Sigmoid colon (tissue), 7 donors: ENCODE measurements at places on chromosomes 12 and 14. TPM values are rescaled to one million over a fixed set of nuclear protein-coding genes. Genes with fewer than 3 reads are reported as not detected.

- no peak overlapping the region for H3K4me3 ChIP-seq
- no peaks in the 10 kb centered on the region for H3K4me1 ChIP-seq
- DNase-seq = no peak
- H3K27me3 ChIP-seq = no peaks in the 10 kb centered on the region
- H3K27ac ChIP-seq = no peak overlapping the region
Measured at GRCh38 chr12:3630621-3631271, 122.2 kb downstream of the CRACR2A start.

DNA sequence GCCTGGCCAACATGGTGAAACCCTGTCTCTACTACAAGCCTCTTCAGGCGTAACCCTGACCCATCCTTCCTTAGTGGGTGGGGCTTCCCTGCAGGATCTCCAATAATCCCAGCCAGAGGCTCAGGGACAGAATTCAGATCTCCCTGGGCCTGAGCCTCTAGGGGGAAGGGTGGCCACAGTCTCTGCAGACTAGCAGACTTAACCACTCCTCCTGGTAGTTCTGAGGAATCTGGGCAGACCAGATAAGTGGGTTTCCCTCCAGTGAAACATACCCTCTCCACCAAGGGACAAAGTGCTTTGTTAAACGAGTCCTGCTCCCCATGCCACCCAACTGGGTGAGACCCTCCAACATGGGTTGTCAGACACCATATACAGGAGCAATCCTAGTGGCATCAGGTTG, 36.6 kb upstream of the TRIM9 start:
- no peaks in the 10 kb centered on the region for H3K4me1 ChIP-seq
- DNase-seq = no peak
- no peaks in the 10 kb centered on the region for H3K36me3 ChIP-seq

- H3K4me1 ChIP-seq = no peaks in the 10 kb centered on the region
- H3K27ac ChIP-seq = no peak overlapping the region
- no peaks in the 10 kb centered on the region for H3K36me3 ChIP-seq
- H3K4me3 ChIP-seq = no peak overlapping the region
- no peaks in the 10 kb centered on the region for H3K27me3 ChIP-seq
Measured at GRCh38 chr12:56437430-56438176, 11.6 kb downstream of the TIMELESS start.

- H3K4me3 ChIP-seq = no peak overlapping the region
- no peak for DNase-seq
- no peak overlapping the region for H3K27ac ChIP-seq
Measured at GRCh38 chr14:56098021-56098420, 20.2 kb upstream of the PELI2 start.

GRCh38 chr12:44046732-44047417, 211.0 kb downstream of the TMEM117 start:
- H3K27ac ChIP-seq = no peak overlapping the region
- H3K27me3 ChIP-seq = no peaks in the 10 kb centered on the region
- H3K36me3 ChIP-seq = no peaks in the 10 kb centered on the region
- no peak for DNase-seq
- H3K4me1 ChIP-seq = no peaks in the 10 kb centered on the region

GRCh38 chr12:111570084-111570961, 28.8 kb downstream of the ATXN2 start:
- H3K36me3 ChIP-seq = no peaks in the 10 kb centered on the region
- DNase-seq = no peak
- H3K4me1 ChIP-seq = no peaks in the 10 kb centered on the region

GRCh38 chr14:39581474-39581873, 149.2 kb upstream of the FBXO33 start:
- no peaks in the 10 kb centered on the region for H3K27me3 ChIP-seq
- H3K4me3 ChIP-seq = no peak overlapping the region

- H3K36me3 ChIP-seq = no peaks in the 10 kb centered on the region
- H3K4me1 ChIP-seq = peaks cover 12% of the 10 kb centered on the region
- no peaks in the 10 kb centered on the region for H3K27me3 ChIP-seq
- no peak overlapping the region for H3K4me3 ChIP-seq
Measured at GRCh38 chr12:115597157-115597712, 680.3 kb downstream of the MED13L start.

DNA sequence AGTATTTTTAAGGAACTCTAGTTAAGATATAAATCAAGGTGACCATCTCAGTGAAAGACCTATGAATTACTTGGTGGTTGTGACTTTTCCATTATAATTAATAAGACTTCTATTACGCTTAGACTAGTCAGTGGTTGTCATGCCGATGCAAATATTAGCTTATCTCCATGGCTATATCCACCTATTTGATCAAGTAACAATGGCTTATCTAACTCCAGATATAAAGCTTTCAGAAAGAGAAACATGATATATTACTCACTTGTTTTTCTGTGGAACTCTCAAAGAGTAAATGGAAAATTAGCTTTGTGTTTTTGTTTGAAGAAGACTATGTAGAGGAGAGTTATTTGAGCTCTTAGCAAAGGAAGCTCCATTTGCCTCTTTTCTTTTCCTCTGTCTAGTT, 323.8 kb upstream of the DCN start:
- H3K27me3 ChIP-seq = no peaks in the 10 kb centered on the region
- H3K4me3 ChIP-seq = no peak overlapping the region
- H3K27ac ChIP-seq = no peak overlapping the region
- no peaks in the 10 kb centered on the region for H3K4me1 ChIP-seq
- no peak for DNase-seq

DNA sequence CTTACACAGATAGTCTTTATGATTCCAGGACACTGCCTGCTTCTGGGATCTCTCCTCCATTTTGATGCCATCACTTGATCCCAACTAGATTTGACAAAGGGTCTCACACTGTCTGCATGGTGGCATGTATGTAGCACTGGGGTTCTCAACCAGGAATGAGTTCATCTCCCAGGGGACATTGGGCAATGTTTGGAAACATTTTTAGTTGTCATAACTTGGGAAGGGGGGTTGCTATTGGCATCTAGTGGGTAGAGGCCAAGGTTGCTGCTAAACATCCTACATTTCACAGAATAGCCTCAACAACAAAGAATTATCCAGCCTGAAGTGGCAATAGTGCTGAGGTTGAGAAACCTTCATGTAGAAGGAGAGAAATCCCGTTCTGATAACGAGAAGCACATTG, 376.2 kb downstream of the DPF3 start:
- no peaks in the 10 kb centered on the region for H3K27me3 ChIP-seq
- H3K36me3 ChIP-seq = no peaks in the 10 kb centered on the region
- H3K4me3 ChIP-seq = no peak overlapping the region
- no peaks in the 10 kb centered on the region for H3K4me1 ChIP-seq
- no peak overlapping the region for H3K27ac ChIP-seq

DNA sequence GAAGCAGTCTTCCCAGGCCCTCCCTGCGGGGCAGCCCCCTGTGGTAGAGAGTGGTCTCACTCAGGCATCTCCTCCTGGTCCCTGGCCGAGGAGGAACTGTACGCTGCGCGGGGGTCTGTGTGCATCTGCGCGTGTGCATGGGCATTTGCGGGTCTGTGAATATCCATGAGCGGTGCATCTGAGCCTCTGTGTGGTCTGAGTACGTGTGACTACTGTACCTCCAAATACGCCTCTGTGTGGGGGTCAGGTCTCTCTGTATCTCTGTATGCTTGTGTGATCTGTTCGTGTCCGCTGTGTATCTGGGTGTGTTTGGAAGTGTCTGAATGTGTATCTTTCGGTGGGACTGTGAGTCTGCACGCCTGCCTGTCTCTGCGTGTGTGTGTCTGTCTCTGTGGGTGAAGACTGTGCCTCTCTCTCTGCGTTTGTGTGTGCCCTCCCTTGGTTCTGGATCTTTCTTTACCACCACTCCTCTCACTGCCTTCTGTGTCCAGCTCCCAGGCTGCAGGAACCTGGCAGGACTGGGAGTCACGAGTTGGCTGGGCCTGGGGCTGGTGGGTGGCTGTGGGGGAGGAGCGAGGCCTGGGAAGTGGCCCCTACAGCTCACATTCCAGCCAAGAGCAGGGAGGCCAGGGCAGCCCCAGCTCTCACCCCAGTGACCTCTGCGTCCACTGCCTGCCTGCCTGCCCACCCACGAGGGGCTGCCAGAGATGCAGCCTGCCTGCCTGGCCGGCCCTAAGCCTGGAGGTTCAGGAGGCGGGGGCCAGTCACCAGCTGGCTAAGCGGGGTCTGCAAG, 1.1 kb upstream of the PGF start:
- H3K27ac ChIP-seq = no peak overlapping the region
- no peaks in the 10 kb centered on the region for H3K36me3 ChIP-seq
- H3K4me1 ChIP-seq = peaks cover 14% of the 10 kb centered on the region
- H3K27me3 ChIP-seq = peaks cover 29% of the 10 kb centered on the region

DNA sequence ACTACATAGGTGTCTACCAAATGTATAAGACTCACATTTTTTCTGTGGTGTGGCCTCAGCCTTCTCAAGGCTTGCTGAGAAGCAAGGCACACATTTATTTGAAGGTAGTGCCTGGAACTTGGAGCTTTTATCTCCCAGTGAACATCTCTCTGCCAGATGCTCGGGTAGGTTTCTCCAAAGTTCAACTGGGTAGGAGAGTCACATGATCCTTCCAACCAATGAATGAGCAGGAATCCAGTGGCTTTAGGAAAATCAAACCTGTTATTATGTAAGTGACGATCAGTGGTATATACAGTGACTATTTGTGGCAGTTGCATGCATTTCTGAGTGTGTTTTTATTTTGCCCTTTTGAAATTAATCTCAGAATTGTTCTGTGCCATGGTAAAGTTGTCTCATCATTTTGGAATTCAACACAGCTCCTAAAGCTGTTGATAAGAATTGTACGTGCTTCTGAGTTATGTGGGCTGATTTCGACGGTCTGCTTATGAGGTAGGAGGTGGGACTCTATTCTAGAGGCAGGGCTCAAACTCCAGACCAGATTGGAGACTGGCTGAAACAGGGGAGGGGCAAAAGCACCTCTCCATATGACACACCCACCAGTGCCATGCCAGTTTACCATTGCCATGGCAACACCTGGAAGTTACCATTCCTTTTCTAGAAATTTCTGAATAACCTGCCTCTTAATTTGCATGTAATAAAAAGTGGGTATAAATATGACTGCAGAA, 57.6 kb downstream of the EID3 start:
- H3K4me1 ChIP-seq = peaks cover 10% of the 10 kb centered on the region
- H3K36me3 ChIP-seq = no peaks in the 10 kb centered on the region
- no peak overlapping the region for H3K4me3 ChIP-seq
- no peaks in the 10 kb centered on the region for H3K27me3 ChIP-seq
- DNase-seq = peak; percentile 11
- peak overlapping the region; percentile 10 for H3K27ac ChIP-seq

DNA sequence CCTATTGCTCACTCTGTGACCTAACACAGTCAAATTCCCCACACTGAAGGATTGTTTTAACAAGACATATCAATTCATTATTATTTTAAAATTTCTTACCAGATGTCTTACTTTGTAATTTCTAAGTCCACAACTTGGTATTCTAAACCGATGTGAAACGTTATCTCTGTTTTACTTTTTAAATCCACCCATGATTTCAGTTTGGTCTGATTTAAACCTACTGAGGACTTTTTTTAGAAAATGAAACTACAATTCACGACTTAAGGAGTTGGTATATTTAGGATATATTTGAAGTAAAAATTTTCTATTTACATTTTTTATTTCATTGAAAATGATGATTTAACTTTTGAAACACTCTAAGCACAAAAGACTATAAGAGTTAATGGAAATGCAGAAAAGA, 35.1 kb upstream of the GRIP1 start:
- no peak overlapping the region for H3K4me3 ChIP-seq
- no peak overlapping the region for H3K27ac ChIP-seq
- DNase-seq = no peak
- H3K36me3 ChIP-seq = no peaks in the 10 kb centered on the region
- no peaks in the 10 kb centered on the region for H3K27me3 ChIP-seq

DNA sequence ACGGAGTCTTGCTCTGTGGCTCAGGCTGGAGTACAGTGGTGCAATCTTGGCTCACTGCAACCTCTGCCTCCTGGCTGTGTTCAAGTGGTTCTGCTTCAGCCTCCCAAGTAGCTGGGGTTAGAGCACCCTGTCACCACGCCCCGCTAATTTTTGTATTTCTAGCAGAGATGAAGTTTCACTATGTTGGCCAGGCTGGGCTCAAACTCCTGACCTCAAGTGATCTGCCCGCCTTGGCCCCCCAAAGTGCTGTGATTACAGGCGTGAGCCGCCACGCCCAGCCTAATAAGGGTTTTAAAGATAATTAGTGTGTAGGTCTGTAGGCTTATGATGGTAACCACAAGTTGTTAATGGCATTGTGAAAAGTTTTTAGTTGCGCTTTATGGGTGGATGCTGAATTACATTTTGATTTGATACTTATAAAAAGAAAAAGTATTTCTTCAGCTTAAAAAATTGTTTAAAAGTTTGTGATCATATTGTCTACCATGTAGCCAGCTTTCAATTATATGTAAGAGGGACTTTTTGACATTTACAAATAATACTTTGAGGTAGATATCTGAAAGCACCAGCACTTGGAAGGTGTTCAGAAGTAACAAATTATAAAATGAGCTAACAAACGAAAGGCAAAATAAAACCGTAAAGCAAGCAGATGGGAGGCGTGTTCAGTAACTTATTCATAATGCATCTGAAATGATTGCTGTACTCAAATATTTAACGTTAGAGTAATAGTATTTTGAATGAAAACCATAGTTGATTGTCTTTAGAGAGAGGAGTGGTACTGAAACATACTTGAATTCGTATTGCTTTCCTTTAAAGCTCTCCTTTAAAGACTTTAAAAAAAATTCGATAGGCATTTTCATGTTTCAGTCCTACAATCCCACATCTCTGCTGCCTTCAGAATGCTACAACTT, 37.1 kb downstream of the MDM2 start:
- H3K4me1 ChIP-seq = no peaks in the 10 kb centered on the region
- H3K27me3 ChIP-seq = no peaks in the 10 kb centered on the region
- H3K36me3 ChIP-seq = peaks cover 34% of the 10 kb centered on the region
- DNase-seq = no peak

GRCh38 chr12:95723693-95724384, 66.7 kb downstream of the NTN4 start:
- H3K4me1 ChIP-seq = peaks cover 8% of the 10 kb centered on the region
- no peak overlapping the region for H3K4me3 ChIP-seq
- H3K27ac ChIP-seq = no peak overlapping the region

- H3K36me3 ChIP-seq = no peaks in the 10 kb centered on the region
- no peaks in the 10 kb centered on the region for H3K4me1 ChIP-seq
- no peak for DNase-seq
- no peak overlapping the region for H3K4me3 ChIP-seq
Measured at GRCh38 chr14:89564286-89564957, 147.4 kb upstream of the FOXN3 start.

GRCh38 chr14:28783664-28784063, 17.1 kb downstream of the FOXG1 start:
- H3K36me3 ChIP-seq = no peaks in the 10 kb centered on the region
- no peak for DNase-seq

DNA sequence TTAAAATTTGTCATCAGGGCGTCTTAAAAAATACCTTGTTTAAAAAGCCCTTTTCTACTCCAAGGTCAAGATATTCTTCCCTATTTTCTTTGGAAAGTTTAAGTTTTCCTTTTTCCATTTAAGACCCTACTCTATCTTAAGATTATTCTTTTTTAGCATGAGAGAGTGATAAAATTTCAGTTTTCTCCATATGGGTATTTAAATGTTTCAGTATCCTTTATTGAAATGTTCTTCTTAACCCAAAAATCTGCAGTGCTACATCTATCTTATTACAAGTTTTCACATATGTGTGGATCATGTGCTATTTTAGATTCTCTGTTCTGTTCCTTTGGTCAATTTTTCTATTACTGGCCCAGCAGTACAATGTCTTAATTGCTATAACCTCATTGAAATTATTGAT, 202.2 kb downstream of the TTC6 start:
- no peaks in the 10 kb centered on the region for H3K36me3 ChIP-seq
- no peak for DNase-seq

GPRC5A gene
- 2.4 TPM for total RNA-seq

ITPR2 gene
- total RNA-seq = 58.9 TPM

TRAFD1 gene
- 68.1 TPM for total RNA-seq

CLEC1B gene
- not detected for total RNA-seq

AQP2 gene
- not detected for total RNA-seq

PIWIL1 gene
- total RNA-seq = not detected

TBX3 gene
- total RNA-seq = 9.7 TPM

NR2C1 gene
- 35.0 TPM for total RNA-seq

DEPDC4 gene
- total RNA-seq = 0.82 TPM

MANSC4 gene
- total RNA-seq = not detected

FSCB gene
- total RNA-seq = not detected
